Activated CD4-positive, alpha-beta T cell treated with anti-CD3 and anti-CD28 coated beads, Interleukin-10, Interleukin-2, amounts not matched to agents 100 ng/mL and 50 ng/mL, durations not matched to agents 16 hours and 8 hours (primary cell): ENCODE measurements at places on chromosomes 6 and 20.
A peak's percentile ranks its signal among the peaks of the same experiment; 100 is the strongest.

GRCh38 chr6:14232889-14233288, 115.3 kb downstream of the CD83 start:
- DNase-seq = no peak

GRCh38 chr6:40669343-40669742, 82.2 kb upstream of the LRFN2 start:
- DNase-seq = no peak

- no peak for DNase-seq
Observed at GRCh38 chr20:35788796-35789195, 17.0 kb downstream of the PHF20 start.

GRCh38 chr6:149899926-149900619, 2.2 kb upstream of the RAET1E start:
- no peak for DNase-seq

DNA sequence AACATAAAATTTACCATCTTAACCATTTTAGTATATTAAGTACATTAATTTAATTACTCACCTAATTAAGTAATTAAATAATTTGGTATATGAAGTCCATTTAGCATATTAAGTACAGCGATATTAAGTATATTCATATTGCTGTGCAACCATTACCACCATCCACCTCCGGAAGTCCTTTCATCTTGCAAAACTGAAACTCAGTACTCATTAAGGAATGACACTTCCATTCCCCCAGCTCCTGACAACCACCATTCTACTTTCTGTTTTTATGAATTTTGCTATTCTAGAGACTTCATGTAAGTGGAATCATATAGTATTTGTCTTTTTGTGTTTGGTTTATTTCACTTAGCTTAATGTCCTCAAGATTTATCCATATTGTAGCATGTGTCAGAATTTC, 61.1 kb upstream of the GTSF1L start:
- DNase-seq = peak; percentile 26

DNA sequence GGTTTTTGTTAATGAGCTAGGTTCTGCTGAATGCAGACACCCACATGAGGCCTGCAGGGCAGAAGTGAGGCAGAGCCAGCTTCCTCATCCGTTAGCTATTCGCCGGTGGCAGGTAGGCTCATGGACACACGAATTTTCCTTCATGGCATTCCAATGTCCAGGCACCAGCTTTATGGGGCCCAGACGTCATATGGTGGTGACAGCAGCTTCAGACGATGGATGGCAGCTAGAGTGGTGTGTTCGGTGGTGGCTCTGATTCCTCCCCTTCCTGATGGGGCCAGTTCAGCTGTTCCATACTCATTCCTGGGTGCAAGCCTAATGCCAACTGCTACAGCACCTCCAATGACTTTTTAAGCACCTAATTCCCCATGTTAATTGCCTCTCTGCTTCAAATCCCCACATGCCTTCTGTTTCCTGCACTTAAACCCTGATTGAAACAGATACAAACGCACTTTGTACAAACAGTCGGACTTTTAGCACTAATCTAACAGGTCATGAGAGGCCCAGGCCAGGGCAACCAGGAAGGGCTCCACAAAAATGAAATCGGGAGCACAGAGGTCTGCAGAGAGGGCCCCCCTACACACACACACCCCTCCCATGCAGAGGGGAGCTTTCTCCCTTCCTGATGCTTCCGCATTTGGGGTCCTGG, 35.7 kb upstream of the MLN start:
- no peak for DNase-seq

DNA sequence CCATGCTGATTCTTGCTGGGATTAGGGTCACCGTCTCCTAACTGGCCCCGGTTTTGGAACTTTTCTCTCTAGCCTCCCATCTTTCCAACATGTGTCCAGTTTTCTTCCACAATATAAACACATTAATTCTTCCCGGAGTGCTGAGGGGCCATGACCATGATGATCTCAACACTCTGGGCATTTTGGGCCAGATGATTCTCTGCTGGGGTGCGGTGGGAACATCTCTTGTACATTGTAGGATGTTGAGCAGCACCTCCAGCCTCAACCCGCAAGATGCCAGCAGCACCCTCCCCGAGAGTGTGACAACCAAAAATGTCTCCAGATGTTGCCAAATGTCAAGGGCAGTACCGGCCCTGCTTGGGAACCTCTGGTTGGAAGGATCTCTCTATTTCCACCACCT, 164.8 kb downstream of the TFAP2C start:
- no peak for DNase-seq

DNA sequence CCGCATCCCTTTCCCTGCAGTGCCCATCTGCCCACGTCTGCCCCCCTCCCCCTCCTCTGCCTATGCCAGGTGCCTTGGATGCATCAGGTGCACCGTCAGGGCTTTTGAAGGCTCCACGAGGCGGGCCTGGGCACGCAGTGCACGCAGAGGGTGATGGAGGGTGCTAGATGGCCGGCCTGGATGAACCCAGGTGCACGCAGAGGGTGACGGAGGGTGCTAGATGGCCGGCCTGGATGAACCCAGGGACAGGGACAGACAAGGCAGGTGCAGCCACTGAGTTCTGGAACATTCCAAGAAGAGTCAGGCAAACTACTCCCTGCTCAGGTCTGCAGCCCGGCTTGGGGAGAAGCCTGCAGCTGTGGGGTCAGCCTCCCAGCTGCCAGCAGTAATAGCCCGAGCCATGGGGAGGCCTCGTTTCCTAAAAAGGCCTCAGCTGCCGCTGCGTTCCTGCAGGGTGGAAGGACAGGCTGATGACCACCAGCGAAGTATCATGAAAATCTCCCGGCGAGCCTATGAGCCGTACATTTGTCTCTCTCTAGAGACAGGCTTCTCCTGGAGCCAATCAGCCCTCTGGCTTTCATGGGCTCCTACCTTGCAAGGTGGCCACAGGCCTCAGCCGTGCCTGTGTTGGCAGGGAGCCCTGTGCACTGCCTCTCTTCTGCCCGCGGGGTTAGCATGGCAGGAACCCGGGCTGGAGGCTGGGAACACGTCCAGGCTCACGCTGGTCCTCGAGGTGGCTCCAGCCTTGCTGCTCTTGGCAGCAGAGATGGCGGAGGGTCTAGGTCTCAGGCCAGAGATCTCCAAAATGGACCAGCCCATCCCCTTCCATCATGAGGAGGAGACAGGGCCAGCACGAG, 29.6 kb downstream of the NTSR1 start:
- no peak for DNase-seq

GRCh38 chr6:163948250-163948649, 533.7 kb downstream of the QKI start:
- DNase-seq = no peak

GRCh38 chr6:118859517-118860064, 34.4 kb upstream of the ASF1A start:
- no peak for DNase-seq

DNA sequence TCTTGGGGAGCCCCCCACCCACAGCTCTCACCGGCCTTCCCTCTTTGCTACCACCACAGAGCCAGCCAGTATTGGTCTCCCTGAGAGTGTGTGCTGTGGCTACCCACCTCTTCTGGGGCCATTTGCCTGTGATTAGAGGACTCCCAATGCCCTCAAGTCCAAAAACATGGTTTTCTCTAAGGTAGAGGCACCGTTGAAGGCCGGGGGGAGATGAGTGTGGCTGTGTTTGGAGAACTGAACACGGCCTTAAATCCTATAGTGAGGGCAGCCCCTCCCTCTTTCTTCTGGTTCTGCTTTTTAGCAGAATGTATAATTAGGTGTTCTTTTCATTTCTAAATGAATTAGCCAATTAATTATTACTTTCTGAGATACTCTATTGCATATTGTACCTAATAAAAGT, 2.5 kb downstream of the CCR6 start:
- no peak for DNase-seq

- no peak for DNase-seq
Observed at GRCh38 chr6:21947731-21948386, 349.0 kb downstream of the PRL start.

- DNase-seq = peak; percentile 22
Observed at GRCh38 chr6:83615025-83615999, 93.6 kb downstream of the SNAP91 start.

- DNase-seq = peak; percentile 31
Observed at GRCh38 chr6:96563853-96564252, 925 bp downstream of the FHL5 start.

DNA sequence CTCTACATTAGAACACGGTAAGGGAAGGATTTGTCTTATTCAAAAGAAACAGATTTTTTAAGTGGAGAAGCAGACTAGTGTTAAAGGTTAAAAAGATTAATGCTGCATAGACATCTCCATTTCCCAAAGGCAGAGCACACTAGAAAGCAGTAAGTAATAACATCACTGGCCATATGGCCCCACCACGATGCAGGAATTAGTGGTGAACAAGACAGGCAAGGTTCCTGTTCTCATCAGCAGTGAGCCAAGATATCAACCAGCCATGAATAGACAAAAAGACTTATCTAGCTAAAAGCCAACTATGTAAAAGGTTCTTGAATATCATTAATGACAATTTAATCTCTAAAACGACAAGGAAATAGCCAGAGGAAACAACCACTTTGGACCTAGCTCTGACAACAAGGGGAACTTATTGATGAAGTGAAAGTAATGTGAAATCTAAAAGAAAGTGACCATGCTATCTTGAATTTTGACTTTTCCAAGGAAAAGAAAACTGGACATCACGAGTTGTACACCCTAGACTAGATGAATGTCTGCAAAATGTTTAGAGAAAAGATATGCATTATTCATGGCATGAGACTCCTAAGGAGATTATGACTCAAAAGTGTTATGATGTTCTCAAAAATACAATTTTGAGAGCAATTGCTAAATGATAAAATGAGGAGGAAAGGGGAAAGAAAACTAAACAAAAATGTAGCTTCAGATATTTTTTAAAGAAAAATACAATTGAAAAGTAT, 157.9 kb upstream of the STXBP5 start:
- no peak for DNase-seq

GRCh38 chr6:66307490-66307889, 600.5 kb upstream of the EYS start:
- DNase-seq = no peak

DNA sequence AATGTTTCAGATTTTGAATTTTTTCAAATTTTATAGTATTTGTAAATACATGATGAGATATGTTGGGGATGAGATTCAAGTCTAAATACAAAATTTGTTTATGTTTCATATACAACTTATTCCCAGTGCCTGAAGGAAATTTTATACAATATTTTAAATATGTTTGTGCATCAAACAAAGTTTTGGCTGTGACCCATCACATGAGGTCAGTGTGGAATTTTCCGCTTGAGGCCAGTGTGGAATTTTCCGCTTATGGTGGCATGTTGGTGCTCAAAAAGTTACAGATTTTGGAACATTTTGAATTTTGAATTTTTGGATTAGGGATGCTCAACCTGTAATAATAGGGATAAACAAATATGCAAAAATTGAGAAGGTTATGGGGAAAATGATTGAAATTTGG, 356.6 kb upstream of the JAG1 start:
- DNase-seq = no peak

DNA sequence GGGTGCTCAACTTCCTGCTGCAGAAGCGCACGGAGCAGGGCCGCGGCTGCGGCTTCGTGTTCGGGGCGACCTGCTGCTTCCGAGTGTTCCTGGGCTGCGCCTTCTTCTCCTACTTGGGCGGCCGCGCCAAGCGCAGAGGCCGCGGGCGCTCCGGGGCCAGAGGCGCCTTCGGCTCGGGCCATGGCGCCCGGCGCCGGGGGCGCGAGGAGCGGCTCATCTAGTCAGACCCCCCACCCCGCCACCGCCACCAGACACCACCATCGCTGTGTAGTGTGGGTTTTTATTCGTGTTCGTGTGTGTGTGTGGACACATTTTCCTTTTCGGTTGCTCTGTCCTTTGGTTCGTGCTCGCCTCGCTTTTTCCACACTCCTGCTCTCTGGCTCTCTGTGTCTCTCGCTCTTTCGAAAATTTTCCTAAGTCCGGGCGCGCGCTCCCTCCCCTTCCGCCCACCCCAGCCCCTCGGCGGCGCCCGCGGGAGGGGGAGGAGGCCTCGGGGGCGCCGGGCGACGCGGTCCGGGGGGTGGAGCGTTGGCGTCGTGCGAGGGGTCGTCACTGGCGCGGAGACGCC, 38.1 kb downstream of the GNAS start:
- peak; percentile 74 for DNase-seq
